ENCODE measurements at places on chromosomes 7 and 10.

DNA sequence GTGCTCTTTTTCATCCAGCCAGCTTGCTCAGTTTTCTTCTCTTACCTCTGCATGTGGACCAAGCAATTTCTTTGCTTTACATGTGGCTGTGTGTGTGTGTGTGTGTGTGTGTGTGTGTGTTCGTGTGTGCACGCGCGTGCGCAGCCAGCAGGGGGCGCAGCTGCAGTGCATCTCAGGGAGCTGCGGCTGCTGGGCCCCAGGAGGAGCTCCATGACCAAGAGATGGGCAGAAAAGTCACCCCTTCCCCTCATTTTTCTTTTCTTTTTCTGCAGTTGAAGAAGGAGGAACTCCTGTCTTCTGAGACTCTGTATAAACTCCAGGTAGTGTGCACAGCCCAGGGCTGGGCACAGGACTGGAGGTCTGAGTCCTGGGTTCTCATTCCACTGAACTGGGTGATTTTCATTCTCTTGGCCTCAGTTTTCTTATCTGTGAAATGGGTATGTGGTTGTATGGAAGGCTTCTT, 41.8 kb downstream of the BLNK start:
- DNase-seq, result peak; percentile 55

DNA sequence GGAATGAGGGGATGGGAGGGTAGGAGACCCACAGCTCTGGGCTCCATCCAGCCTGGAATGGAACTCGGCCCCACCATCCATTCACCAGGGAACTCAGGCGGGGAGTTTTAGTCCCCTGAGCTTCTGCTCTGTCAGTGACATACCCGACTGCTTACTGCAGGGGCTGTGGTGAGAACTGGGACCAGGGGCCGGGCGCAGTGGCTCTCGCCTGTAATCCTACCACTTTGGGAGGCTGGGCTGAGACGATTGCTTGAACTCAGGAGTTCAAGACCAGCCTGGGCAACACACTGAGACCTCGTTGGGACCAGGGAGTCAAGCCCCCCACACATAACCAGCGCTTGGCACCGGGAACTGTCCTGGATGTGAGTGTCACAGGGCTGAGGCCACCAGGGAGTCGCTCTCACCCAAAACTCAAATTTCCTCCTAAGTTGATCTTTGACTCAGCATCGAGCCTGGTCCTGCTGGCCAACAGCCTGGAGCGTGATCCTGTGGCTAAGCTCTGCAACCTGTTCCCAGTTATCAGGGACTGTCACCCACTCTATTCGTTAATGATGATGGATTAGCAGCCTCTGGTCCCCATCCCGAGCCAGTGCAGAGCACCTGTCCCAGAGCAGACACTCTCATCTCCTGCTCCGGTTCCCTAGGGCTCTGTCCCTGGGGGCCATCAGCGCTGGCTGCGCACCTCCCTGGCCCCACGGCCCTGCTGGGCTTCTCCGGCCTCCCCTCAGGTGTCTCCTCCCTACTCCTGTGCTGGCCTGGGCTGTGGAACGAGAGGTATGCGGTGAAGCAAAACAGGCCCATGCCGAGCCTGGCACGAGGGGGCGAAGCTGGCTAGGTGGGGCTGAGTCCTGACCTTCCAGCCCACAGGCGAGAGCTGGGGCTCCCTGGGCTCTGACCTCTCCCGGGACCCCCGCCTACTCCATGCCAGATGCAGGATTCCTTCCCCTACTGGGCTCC, 902 bp upstream of the CLDN15 start:
- DNase-seq, result no peak

- DNase-seq, result no peak
Measured at GRCh38 chr10:127896590-127896989, 3.8 kb upstream of the CLRN3 start.

DNA sequence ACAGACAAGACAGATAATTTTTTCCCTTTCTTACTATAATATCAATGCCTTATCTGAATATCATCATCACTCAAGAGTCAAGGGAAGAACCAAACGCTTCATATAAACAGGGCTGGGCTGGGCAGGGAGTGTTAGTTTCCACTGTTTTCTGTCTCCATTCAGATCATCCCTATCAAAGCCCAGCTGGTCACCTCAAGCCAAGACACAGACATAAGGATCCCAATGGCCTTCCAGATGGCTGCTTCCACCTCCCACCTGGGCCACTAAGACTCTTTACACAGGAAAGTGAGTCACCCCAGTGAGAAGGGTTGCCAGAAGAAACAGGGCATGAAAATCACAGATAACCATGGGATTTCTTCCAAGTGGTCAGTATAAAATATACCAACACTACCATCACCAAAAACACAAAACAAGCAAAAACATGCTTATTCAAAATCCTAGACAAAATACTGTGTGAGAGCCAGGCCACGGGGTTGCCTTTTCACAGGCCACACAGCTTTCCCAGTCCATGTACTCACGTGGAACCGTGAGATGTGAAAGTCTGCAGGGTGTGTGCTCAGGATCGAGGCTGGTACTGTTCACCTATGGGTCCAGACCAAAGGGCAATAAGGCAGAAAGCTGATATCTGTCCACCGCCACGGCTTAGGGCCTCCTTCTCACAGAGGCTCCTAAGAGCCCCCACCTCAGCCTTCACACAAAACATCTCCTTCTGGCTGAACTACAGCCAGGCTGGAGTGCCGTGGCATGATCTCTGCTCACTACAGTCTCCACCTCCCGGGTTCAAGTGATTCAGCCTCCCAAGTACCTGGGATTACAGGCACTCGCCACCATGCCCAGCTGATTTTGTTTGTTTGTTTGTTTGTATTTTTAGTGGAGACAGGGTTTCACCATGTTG, 5.7 kb downstream of the PRSS1 start:
- no peak for DNase-seq

DNA sequence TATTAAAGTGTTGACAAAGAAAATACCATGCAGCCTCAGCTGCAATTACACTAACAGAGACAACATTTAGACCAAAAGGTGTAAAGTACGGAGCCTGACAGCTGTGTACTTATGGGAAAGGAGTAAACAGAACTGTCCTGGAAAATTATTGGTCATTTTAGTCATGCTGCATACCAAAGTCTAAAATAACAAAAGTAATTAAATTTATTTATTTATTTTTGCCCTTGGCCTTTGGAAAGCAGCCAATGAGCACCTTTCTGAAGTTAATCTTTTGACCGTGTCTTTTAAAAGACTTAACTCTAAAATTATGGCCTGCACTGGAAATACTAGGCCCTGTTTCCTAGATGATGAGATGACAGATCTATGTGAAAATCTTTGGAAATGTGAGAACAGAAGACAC, 597.6 kb downstream of the NXPH1 start:
- no peak for DNase-seq

DNA sequence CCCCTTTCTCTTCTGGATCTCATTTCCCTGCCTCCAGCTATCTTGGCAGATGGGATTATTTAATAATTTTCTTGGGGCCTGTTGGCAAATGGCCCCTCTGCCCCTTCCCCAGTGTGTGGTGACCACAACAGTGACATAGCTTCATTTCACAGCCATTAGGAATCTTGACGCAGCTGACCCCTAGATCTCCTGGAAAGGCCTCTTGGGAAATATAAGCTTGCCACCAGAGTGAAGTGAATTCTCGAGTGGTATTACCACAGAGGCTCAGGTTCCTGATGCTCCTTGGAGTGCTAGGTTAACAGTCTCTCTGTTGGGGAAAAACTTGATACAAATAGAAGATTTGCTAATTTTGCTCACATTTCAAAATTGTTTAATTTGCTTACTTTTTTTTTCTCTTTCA, 57.8 kb downstream of the AUTS2 start:
- no peak for DNase-seq

- DNase-seq, result peak; percentile 34
Measured at GRCh38 chr7:99729486-99730237, 5.3 kb downstream of the CYP3A7 start.

DNA sequence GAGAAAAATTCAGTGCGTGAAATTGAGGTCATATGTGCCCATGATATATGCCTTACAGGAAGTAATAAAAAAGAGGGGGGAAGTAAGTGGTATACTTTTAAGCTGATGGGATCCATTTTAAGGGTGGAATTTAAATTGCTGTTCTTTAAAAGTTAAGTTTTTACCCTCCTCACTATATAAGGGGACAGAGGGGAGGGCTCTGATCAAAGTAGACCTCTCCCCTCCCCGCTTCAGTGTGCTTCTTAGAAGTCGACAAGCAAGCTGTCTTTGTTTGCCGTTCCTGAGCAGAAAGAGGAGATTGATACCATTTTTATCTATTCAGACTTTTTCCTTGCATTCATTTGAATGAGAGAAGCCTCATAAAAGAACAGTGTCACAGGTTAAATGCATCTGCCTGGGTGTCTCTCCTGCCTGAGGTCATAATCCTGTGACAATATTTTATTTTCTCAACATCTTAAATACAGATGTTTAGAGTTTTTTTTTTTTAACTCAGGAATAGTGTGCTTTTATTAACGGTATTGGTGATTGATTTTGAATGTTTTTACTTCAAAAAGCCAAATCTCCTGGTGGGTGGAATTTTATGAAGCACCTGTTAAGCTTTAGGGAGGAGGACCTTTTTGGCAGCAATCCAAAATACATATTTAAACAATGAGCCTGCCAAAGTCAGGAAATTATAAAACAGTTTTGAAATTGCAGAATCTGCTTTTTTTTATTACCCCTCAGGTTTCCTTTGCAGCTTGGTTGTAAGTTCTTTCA, 141.7 kb downstream of the KAT6B start:
- no peak for DNase-seq

All from AG10803 (cell line).